A673 (cell line): ENCODE measurements at places on chromosomes 12 and 14. TPM values are rescaled to one million over a fixed set of nuclear protein-coding genes. Genes with fewer than 3 reads are reported as not detected.

- H3K27me3 ChIP-seq, result no peaks in the 10 kb centered on the region
- H3K27ac ChIP-seq, result no peak overlapping the region
- no peak overlapping the region for H3K4me3 ChIP-seq
- DNase-seq, result no peak
- no peaks in the 10 kb centered on the region for H3K36me3 ChIP-seq
These were observed 37.0 kb upstream of the CFAP54 start for GRCh38 chr12:96452261-96452922.

Gene SRGAP1
- total RNA-seq, result 9.7 and 11.0 TPM in 2 replicates

- H3K4me1 ChIP-seq, result peaks cover 13% of the 10 kb centered on the region
- no peak overlapping the region for H3K27ac ChIP-seq
- no peaks in the 10 kb centered on the region for H3K36me3 ChIP-seq
- peak; percentile 62 for DNase-seq
- no peaks in the 10 kb centered on the region for H3K27me3 ChIP-seq
- H3K4me3 ChIP-seq, result no peak overlapping the region
These were observed 333.8 kb downstream of the KCNH5 start for GRCh38 chr14:62711351-62712023.

DNA sequence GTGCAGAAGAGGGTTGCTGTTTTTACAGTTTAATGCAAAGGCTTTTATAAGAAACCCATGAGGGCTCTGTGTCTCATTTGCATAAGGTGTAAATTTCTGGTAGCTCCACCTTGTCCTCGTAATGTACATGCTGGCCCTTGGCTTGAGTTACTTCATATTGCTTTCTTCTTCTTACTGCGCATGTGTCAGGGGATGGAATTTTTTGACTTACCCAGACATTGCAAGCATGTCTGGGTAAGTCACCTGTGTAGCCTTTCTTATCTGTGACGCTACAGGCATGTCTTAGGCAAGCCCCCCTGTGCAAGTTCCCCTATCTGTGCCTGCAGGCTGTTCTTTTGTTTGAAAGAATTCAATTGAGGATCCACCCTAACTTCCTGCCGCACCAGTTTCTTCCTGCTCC, 274.2 kb downstream of the ETNK1 start:
- no peaks in the 10 kb centered on the region for H3K4me1 ChIP-seq
- no peak overlapping the region for H3K4me3 ChIP-seq
- no peaks in the 10 kb centered on the region for H3K36me3 ChIP-seq

GRCh38 chr14:96790186-96790585, 7.0 kb upstream of the VRK1 start:
- no peaks in the 10 kb centered on the region for H3K27me3 ChIP-seq
- no peak overlapping the region for H3K4me3 ChIP-seq
- no peak for DNase-seq
- H3K4me1 ChIP-seq, result no peaks in the 10 kb centered on the region
- no peak overlapping the region for H3K27ac ChIP-seq
- no peaks in the 10 kb centered on the region for H3K36me3 ChIP-seq

DNA sequence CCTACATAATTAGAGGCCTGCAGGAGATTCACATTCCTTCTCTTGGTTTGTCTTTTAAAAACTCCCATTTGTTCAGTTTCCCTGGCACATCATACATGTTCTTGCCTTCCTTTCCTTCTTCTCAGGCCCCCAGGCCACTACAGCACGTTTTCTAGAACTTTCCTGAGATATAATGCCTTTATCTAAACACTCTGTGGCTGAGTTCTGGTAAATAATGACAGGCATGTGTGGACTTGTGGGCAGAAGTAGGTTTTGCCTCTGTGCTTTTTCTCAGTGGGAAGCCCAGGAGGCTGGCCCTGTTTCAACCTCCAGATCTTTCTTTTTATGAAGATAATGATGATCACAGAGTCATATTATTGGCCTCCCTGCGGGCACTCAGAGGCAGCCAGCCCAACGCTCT, 117.2 kb downstream of the TMX1 start:
- H3K4me3 ChIP-seq, result no peak overlapping the region
- peak; percentile 49 for DNase-seq
- H3K27me3 ChIP-seq, result no peaks in the 10 kb centered on the region
- peak overlapping the region; percentile 63 for H3K27ac ChIP-seq

Gene CD27
- total RNA-seq, result not detected in 2 replicates

Gene ACVRL1
- 0.17 and 0.28 TPM in 2 replicates for total RNA-seq
